ENCODE measurements at places on chromosomes 16 and 17.

- no peak for DNase-seq
Observed at GRCh38 chr16:25110387-25110947, 1.1 kb upstream of the LCMT1 start.

- DNase-seq: no peak
Observed at GRCh38 chr16:68528233-68528632, 10.9 kb upstream of the ZFP90 start.

- no peak for DNase-seq
Observed at GRCh38 chr16:83737729-83738354, 69.9 kb upstream of the HSBP1 start.

DNA sequence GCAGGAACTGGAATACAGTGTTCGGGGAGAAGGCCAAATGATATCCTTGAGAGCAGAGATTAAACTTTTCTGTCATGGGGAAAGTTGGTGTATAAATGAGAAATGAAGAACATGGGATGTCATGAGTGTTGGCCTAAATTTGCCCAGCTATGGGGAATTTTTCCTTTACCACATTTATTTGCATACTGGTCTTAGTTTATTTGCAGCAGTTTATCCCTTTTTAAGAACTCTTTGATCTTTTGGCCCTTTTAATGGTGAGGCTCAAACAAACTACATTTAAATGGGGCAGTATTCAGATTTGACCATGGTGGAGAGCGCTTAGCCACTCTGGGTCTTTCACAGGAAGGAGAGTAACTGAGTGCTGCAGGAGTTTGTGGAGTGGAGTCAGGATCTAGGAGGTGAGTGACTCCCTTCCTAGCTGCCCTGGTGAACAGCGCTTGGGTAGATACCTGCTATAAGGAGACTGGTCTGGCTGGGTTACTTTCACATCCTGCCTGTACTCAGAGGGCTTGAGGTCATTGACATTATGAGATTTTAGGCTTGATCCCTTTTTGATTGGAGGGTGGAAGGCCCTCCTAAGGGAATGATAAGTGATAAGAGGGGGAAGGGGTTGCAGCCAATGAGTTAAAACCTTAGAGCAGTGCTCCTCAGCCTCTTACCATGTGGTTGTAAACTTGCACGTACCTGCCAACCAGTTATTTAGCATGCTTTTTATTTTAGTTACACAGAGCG, 10.7 kb downstream of the PYCARD start:
- DNase-seq: no peak

- no peak for DNase-seq
Observed at GRCh38 chr16:1165511-1165910, 12.6 kb downstream of the CACNA1H start.

DNA sequence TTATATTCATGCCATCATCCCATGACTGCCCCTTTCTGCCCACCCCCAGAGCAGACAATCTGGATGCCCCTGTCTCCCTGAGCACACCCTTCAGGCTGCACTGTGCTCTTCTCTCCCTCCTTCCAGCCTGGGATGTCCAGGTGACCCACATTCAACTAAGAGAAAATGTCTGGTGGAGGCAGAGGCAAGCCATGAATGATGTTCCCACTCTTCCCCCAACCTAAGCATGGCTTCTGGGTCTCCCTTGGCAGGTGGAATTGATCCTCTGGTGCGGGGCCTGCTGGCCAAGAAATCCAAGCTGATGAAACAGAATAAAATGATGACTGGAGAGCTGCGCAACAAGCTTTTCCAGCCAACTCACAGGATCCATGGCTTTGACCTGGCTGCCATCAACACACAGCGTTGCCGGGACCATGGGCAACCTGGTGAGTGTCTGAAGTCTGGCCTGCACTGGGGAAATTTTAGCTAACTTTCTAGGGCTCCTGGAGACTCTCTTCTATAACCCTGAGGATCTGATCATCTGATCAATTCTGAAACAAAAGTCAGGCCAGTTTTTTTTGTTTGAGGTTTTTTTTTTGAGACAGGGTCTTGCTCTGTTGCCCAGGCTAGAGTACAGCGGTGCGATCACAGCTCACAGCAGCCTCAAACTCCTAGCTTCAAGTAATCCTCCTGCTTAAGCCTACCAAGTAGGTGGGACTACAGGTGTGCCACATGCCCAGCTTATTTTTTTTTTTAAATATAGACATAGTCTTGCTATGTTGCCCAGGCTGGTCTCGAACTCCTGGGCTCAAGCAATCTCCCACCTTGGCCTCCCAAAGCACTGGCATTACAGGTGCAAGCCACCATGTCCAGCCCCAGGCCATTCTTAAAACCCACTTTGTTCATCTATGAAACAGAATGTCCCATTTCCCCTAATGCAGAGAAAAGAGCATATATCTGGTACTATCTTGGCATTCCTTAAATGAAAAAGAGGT, 14.5 kb downstream of the MPO start:
- no peak for DNase-seq

GRCh38 chr16:1200014-1200627, 24.9 kb downstream of the TPSG1 start:
- no peak for DNase-seq

- DNase-seq: no peak
Observed at GRCh38 chr17:45029758-45030423, 21.5 kb downstream of the DCAKD start.

All from CD4-positive, alpha-beta T cell (primary cell).